Stimulated activated CD8-positive, alpha-beta memory T cell treated with anti-CD3 and anti-CD28 coated beads, Interleukin-4, amount 100 ng/mL, for 4 hours (primary cell): ENCODE measurements at places on chromosomes 7 and 10.
A peak's percentile ranks its signal among the peaks of the same experiment; 100 is the strongest.

GRCh38 chr10:60611291-60611747 is 167.0 kb upstream of the CDK1 start:
- DNase-seq, result no peak

DNA sequence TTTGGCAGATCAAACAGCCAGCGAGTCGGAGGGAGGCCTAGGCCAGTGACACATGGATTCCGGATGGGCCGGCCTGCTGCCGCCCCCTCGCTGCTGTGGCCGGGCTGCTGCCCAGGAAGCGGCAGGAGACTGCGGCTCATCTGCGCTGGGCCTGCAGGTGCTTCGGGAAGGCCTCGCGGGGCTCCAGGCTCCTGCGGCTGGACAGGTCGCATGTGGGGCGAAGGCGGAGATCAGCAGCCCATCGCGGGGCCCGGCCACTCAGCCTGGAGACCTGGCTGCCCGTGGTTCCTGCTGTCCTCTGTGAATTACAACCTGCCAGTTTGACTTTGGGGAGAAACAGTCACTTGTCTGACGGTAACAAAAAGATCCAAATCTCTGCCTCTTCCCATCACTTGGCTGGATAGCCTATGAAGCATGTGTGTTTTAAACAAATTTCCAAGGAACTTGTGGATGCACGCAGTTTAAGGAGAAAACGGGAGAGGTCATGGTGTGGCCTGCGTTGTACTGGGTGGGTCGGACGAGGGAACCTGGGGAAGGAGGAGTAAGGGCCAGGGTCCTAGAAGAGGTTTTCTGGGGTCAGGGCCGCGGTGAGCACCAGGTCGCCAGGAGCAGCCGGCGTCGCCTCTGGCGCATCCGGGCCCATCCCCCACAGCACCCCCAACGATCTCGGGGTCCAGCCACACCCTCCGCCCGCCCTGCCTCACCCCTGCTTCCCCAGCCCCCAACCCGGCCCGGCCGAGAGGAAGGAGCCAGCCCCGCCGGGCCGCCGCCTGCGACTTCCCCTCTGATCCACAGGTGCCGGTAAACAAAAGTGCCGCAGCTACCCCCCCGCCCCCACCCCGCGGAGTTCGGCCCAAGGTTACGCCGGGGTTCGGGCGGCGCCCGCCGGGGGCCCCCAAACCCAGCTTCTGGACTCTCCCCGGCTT is 1.6 kb downstream of the SPOCK2 start:
- DNase-seq, result peak; percentile 36

- DNase-seq, result no peak
Measured at GRCh38 chr7:114531326-114531725, 116.7 kb downstream of the FOXP2 start.

GRCh38 chr10:61047788-61048560 is 104.0 kb upstream of the RHOBTB1 start:
- no peak for DNase-seq

GRCh38 chr7:99615989-99616358 is 772 bp upstream of the ZSCAN25 start:
- no peak for DNase-seq

- no peak for DNase-seq
Measured at GRCh38 chr7:156753229-156753560, 112.6 kb downstream of the RNF32 start.

DNA sequence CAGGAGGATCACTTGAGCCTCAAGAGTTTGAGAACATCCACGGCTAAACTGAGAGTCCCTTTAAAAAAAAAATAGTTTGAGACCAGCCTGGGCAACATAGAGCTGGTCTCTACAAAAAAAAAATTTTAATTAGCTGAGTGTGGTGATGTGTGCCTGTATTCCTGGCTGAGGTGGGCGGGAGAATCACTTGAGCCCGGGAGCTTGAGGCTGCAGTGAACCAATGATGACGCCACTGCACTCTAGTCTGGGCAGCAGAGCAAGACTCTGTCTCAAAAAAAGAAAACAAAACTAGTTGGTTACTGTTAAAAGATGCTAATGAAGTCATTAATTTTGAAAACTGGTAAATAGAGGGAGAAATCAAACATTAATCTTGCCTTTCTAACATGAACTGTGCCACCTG is 76.4 kb downstream of the MMRN2 start:
- no peak for DNase-seq

GRCh38 chr10:86366902-86367151 is 232 bp upstream of the GRID1 start:
- DNase-seq, result no peak

- no peak for DNase-seq
Measured at GRCh38 chr10:21048068-21048467, 151.0 kb upstream of the NEBL start.
